ENCODE measurements at places on chromosomes 6 and 20. TPM values are rescaled to one million over a fixed set of nuclear protein-coding genes. Genes with fewer than 3 reads are reported as not detected.

DNA sequence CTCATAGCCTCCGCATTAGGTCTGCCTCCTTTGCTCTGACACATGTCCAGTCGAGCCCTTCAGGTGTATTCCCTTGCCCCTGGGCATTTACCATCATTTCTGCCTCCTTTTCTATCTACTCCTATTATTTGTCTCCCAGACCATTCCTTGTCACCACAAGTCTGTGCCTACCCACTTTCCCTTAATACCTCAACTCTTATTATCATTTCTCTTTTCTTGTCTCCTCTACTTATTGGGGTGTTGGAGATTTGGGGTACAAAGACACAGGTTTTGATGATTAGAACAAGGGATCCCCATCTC lies 1.4 kb downstream of the SYNGAP1 start:
- no peak for DNase-seq
- H3K27me3 ChIP-seq: no peaks in the 10 kb centered on the region
- no peaks in the 10 kb centered on the region for H3K36me3 ChIP-seq
- no peak overlapping the region for H3K4me3 ChIP-seq
- H3K27ac ChIP-seq: no peak overlapping the region
- peaks cover 45% of the 10 kb centered on the region for H3K4me1 ChIP-seq

The TREM1 gene
- not detected for polyA plus RNA-seq

DNA sequence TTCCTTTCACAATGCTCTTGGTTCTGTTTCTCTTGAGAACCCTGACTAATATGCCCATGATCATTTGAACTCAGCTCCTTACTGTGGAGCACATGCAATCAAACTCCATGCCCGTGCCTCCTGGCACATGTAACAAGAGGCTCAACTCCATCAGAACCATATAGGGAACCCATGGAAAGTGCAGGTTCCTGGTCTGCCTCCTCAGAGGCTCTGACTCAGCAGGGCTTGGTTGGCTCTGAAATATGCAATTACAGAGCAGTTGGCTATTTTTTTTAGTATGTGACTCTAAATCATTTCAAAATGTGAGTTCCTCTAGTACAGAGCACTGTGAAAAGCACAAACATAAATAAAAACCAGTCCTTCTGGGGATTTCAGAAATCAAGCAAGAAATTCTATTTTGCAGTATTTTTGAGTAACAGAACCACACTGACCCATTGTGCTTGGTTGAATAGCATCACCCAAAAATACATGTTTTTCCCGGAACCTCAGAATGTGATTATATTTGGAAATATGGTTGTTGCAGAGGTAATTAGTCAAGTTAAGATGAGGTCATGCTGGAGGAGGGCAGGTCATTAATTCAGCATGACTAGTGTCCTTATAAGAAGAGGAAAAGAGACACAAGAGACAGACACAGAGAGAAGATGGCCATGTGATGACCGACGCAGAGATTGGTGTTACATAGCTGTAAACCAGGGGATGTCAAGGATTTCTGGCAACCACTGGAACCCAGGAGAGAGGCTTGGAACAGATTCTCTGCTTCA lies 13.2 kb upstream of the MAP3K4 start:
- H3K4me1 ChIP-seq: no peaks in the 10 kb centered on the region
- H3K36me3 ChIP-seq: no peaks in the 10 kb centered on the region
- H3K4me3 ChIP-seq: no peak overlapping the region
- no peak for DNase-seq
- no peaks in the 10 kb centered on the region for H3K27me3 ChIP-seq

GRCh38 chr6:22583230-22583629 lies 13.9 kb downstream of the HDGFL1 start:
- no peaks in the 10 kb centered on the region for H3K27me3 ChIP-seq
- no peaks in the 10 kb centered on the region for H3K36me3 ChIP-seq
- no peaks in the 10 kb centered on the region for H3K4me1 ChIP-seq

- DNase-seq: no peak
- H3K4me1 ChIP-seq: no peaks in the 10 kb centered on the region
- no peak overlapping the region for H3K4me3 ChIP-seq
- no peaks in the 10 kb centered on the region for H3K27me3 ChIP-seq
- H3K36me3 ChIP-seq: peaks cover 56% of the 10 kb centered on the region
These were observed 28.6 kb downstream of the DDX27 start for GRCh38 chr20:49247792-49248191.

DNA sequence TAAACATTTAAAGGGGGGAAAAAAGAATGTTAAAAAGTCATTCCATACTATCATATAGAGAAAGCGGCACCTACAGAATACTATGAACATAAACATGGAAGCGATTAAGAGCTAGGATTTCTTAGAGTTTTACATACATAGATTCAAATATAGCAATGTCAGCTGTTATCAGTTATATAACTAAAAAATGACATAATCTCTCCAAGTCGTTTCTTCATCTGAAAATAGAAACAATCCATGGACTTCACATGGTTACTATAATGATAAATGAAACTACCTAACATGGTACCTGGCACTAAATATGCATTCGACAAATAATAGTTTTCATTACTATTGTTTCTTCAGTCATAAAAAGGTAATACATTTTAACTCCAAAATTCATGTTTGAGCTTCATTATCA lies 3.7 kb downstream of the IBTK start:
- H3K27ac ChIP-seq: no peak overlapping the region
- peaks cover 4% of the 10 kb centered on the region for H3K36me3 ChIP-seq
- no peak overlapping the region for H3K4me3 ChIP-seq
- peaks cover 29% of the 10 kb centered on the region for H3K4me1 ChIP-seq
- no peak for DNase-seq

The TAAR1 gene
- polyA plus RNA-seq: not detected

DNA sequence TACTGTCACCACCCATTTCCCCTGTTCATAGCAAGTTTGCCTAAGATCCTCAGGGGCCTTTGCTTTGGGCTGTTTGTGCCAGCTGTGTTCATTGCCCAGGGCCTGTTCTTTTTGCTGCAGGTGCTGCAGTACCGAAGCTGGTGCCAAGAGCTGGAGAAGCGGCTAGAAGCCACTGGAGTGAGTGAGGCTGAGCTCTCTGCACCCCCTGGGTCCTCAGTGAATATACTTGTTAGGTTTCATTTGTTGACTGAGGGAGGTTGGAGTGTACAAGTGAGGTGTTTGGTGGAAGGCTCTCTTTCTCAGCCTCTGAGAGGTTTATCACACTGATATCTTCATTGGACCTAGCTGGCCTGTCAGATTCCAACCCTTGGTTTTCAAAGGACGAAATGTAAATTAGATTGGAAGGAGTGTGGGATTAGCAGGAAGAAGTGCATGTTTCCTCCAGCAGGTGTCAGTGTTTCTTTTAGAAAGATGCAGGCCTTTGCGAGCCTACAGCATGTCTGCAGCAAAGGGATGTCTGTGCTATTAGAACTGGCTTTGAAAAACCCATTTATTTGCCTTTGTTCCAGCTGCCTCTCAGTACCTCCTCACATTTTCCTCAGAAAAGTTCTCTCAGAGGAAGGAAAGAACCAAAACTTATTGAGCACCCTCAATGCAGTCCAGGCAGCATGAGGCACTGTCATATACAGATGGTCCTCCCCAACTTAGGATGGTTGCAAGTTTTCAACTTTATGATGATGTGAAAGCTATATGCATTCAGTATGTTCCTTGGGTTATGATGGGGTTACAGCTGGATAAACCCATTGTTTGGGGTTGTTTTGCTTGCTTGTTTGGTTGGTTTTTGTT lies 8.3 kb downstream of the CEP250 start:
- peaks cover 4% of the 10 kb centered on the region for H3K36me3 ChIP-seq
- peak; percentile 26 for DNase-seq
- H3K4me1 ChIP-seq: no peaks in the 10 kb centered on the region
- no peak overlapping the region for H3K4me3 ChIP-seq
- no peaks in the 10 kb centered on the region for H3K27me3 ChIP-seq

The DPPA5 gene
- polyA plus RNA-seq: not detected

The ZBTB12 gene
- not detected for polyA plus RNA-seq

All from CD8-positive, alpha-beta memory T cell (primary cell).